ENCODE measurements at places on chromosomes 3 and 15.

DNA sequence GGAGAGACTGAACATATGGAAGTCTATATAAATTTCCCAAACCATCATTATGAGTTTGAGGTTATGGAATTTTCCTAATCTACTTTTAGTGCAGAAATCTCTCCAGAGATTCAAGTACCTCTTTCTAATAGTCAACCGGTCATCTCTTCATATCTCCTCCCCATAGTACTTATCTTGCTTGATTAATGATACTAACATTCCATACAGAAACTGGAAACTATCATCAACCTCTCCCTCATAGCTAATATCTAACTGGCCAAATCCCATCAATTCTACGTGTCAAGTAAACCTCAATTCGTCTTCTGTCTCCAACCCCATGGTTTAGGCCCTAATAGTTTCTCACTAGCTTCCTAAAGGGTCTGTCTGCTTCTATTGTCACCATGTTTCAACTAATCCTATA lies 44.4 kb upstream of the VGLL3 start:
- DNase-seq = no peak

DNA sequence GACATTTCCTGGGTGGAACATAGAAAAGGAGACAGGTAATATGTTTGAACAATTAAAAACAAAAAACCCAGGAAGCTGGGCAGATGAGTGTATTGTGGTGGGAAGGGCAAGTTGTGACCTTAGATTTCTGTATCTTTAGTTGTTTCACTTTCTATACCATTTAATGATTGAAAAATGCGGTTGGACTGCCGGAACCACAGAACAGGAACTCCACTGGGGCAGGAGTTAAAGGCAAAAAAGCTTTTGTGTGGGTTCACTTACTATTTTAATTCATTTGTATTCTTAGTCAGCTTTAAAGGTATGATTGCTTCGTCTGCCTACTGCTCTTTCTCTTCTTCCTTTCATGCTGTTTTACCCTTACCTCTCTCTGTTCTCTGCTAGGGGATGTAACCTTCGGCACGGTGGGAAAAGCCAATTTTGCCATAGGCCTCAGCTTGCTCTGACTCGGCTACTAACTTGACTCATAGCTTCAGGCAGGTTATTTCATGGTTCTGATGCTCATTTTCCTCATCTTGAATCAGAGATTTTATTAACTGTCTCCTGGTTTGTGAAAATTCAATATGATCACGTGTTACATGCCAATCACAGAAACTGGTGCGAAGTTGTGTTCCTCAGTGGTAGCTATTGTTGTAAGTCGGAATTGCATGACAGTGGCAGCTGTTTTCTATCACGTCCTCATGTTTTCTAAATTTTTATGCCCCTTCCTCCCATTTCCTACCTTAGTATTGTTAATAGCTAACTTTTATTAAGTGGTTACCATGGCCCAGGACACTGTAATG lies 1.6 kb upstream of the MCTP2 start:
- DNase-seq = no peak

- no peak for DNase-seq
Observed at GRCh38 chr3:127860211-127860696, 37.9 kb upstream of the MGLL start.

DNA sequence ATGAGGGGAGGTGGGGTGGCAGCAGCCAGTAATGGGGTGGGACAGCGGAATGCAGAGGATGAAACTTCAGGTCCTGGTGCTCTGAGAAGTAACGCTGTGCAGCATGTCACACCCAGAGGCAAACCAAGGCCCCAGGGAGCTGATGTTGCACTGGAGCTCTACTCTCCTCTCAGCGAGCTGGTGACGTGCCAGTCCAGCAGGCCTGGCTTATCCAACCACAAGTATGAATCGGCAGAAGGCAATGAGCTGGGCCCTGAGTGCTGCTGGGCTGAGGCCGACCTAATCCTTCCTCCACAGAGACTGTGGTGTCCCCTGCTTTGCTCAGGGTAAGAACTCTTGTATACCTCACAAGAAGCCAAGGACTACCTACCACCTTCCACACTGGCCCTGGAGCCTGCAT lies 30.5 kb downstream of the CD86 start:
- DNase-seq = no peak

DNA sequence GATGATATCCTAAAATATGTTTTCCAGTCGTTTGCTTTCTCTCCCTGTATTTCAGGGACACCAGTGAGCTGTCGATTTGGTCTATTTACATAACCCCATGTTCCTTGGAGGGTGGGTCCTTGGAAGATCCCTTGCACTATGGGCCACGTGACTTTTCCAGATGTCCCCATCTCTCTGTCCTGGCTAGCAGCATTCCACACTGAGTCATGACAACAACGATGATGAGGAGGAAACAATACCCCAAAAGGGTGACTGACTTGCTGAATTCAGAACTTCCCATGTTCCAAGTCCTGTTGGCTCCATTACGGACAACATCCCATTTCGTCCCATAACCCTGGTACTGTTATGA lies 134.3 kb downstream of the NSMCE3 start:
- no peak for DNase-seq

DNA sequence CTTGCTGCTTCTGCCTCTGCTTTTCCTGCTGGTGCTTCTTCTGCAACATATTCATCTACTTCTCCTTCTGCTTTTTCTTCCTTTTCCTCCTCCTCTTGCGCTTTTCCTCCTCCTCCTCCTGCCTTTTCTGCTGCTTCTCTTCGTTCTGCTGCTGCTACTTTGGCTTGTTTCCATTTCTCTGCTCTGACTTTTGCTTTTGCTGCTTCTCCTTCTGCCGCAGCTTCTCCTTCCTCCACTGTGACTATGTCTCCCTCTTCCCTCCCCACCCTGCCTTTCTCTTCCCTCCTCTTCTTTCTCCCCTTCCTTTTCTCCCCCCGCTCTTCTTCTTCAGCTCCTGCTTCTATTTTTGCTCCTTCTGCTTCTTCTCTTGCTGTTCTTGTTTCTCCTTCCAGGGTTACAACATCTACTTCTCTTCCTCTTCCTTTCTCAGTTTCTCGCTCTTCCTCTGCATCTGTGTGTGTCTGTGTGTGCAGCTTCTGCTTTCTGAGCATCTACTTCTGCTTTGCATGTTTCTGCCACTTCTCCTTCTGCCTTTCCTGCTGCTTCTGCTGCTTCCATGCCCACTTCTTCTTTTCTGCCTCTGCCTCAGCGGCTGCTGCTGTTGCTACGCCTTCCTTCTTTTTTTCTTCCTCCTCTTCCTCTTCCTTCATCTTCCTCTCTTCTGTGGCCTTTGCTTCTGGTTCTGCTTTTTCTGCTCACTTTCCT lies 51.4 kb downstream of the FAM43A start:
- DNase-seq = no peak

GRCh38 chr3:4814305-4814903 lies 164.8 kb upstream of the BHLHE40 start:
- DNase-seq = no peak

- no peak for DNase-seq
Observed at GRCh38 chr3:107897471-107898061, 193.3 kb downstream of the CD47 start.

DNA sequence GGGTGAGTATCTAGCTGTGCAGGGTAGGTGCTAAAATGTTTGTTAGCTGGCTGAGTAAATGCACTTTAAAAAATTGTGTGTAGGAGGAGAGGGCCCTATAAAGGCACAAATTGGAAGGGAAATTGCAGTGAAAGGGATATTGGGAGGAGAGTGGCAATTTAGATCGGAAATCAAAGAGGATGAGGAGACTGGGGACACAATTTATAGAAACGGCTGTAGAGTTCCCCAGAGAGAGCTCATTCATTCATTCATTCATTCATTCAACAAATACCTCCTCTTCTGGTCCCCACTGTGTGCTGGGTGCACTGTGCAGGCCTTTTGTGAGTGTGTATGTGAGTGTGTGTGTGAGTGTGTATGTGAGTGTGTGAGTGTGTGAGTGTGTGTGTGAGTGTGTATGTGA lies 2.4 kb downstream of the DNAJA4 start:
- DNase-seq = no peak

DNA sequence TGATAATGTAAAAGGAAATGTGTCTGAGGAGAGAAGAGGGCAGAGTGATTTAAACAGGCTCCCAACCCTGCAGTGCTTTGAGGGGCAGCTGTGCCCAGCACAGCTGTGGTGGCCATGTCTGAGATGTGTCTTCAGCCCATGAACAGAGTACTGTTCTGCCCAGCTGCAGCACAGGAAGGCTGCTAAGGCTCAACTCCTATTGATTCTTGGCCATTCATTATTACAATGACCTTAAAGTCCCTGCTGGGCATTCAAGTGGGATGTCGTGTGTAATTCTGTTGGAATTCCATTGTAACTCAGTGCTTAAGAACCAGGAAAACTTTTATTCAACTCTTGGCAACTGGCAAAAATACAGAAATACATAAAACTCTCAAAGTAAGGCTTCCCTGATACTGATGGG lies 229.3 kb downstream of the MCTP2 start:
- DNase-seq = no peak

DNA sequence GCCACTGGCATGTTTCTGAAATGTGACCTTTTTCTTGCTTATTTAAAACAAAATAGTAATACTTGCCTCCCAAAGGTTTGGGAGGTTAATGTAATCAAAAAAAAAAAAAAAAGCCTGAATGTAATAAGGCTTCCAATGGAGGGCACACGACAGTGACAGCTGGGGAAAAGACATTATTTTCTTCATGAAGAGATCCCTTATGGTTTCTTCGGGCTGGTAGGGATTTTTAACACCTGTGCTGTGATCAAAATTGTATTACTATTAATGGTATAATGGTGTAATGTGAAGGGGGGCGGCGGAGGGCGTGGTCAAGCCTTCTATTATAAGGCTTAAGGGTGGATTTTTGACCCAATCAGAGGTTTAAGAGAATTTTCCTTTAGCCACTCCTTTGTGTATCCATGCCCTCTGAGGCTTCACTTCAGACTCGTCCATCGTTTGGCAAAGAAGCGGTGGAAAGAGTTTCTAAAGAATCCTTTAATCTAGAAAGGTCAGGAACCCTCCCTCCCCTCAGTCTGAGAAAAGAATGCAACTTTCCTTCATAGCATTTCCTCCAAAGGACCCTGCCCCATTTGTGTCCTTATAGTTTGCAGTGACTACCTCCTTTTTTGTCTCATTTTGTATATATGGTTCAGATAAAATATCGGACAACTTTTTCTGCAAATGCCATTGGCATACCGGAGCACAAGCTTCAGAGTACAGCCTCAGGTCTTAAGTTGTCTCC lies 89.5 kb upstream of the CHD2 start:
- DNase-seq = peak; percentile 78

- no peak for DNase-seq
Observed at GRCh38 chr15:50911001-50911400, 2.5 kb downstream of the AP4E1 start.

DNA sequence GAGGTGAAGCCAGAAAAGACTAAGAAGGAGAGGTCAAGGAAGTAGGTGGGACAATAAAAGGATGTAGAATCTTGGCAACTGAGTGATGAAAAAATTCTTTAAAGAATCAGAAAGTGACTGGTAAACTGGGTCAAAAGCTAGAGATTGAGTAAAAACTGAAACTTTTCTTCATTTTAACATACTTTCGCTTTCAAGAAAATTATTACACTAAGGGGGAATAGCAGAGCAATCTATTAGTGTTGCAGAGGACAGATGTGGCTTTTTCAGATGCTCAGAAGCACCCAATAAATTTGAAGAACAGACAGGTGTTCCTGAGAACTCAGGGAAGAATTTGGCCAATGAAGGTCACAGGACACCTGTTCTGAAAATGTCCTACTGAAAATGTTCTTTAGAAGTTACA lies 805.4 kb upstream of the ALCAM start:
- no peak for DNase-seq

DNA sequence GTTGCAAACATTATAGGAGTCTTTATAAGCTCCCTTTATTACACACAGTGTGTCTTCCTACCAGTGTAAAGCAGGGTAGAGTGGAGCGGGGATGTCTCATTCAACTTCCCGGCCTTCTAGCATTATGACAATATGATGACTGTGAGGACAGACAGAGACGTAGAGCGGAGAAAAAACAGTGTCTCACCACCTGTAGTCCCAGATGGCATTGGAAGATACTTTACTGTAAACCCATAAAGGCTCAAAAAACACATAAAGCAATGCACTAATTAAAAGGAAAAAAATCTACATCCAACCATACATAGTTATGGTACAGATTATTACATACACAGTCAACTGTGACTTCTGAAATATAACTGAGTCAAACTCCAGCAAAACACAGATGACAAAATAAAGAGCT lies 383.7 kb downstream of the MAGI1 start:
- DNase-seq = no peak
